ENCODE measurements at places on chromosomes 7 and 10.

- DNase-seq = no peak
Observed at GRCh38 chr10:103751667-103752290, 103.6 kb downstream of the SH3PXD2A start.

- no peak for DNase-seq
Observed at GRCh38 chr7:99473315-99473596, 566 bp downstream of the ZNF789 start.

- no peak for DNase-seq
Observed at GRCh38 chr7:152925412-152926147, 166.0 kb downstream of the ACTR3B start.

DNA sequence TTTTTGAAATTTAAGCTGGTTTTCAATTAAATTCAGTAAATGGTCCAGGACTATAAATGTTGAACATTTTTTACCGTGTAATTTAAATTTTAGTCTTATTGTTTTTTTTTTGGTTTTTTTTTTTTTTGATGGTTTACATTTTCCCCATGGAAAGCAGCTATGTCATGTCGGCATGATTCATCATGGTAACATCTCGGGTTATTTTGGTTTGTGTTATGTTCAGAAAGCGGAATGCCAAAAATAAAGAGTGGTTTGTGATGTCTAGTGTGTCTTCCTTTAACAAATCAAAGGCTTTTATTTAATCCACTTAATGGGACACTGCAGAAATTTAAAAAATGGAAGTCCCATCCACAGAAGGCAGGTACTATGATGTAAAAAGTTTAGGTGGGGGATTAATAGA, 58.5 kb downstream of the TRUB1 start:
- no peak for DNase-seq

- no peak for DNase-seq
Observed at GRCh38 chr10:95513008-95513589, 48.1 kb downstream of the SORBS1 start.

DNA sequence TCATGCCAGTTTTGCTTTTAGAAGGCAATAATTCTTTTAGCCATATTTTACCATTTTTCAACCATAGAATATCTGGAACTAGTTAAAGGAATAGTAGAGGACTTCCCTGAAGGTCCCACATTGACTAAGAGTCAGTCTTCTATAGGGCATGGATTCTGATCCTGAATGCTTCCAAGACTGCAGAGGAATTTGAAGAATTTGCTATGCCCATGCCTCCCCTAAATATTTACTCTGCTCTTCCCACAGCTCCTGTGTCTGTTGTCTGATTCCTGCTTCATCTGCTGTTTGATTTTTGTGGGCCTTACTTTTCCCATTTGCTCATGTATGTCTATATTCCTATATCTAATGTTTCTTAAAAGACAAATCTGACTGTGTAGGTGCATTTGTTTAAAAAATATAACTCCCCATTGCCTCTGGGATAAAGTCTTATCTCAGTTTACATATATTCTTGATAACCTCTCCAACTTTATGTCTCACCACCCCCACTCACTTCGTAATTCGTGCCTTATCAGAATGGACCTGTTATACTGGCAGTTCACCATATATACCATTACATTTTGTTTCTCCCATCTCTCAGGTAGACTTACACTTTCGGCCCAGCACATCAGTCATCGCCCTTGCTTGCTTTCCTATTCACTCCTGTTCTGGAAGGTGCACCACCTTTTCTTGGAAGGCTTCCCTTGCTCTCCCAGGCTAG, 33.9 kb downstream of the LRRC4 start:
- DNase-seq = no peak

DNA sequence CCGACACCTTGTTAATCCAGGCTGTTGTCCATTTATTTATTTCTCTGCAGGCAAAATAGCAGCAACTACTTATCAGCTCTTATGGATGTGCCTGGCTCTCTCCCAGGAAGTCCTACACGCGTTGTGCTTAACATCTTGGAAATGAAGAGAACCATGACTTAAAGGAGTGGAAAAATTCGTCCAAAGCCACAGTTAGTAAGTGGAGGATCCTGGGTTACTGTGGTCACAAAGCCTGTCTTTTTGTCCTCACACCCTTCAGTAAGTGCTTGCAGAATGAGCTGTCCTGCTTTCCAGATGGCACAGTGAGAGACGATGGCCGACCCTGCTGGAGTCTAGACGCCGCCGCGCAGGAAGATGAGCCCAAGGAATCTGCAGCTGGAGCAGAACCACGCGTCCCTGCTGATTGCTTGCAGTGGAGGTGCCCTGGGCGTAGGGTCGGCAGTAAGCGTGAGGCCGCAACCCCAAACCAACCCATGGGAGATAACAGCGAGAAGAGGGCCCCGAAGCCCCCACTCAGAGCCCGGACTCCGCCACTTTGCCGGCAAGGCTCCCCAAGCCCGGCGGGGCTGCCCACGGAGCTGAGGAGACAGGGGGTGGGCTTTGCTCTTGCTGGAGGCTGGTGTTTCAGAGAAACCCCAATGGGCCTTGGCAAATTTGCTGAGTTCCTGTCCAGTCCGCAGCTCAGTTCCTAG, 178.6 kb downstream of the CXCL12 start:
- DNase-seq = no peak

GRCh38 chr7:22234227-22234626, 122.7 kb downstream of the RAPGEF5 start:
- DNase-seq = no peak

GRCh38 chr7:142177869-142178268, 66.4 kb downstream of the MGAM2 start:
- DNase-seq = no peak

Data from stimulated activated CD4-positive, alpha-beta T cell treated with anti-CD3 and anti-CD28 coated beads, Interleukin-1b, Interleukin-23, amount 100 ng/mL, for 1 hour (primary cell).